BJ (cell line): ENCODE measurements at places on chromosomes 7 and 10. TPM values are rescaled to one million over a fixed set of nuclear protein-coding genes. Genes with fewer than 3 reads are reported as not detected.

ELMO1 gene
- not detected in 2 replicates for polyA plus RNA-seq

HYCC1 gene
- polyA plus RNA-seq = 39.3 and 69.6 TPM in 2 replicates

CYREN gene
- polyA plus RNA-seq = 35.4 and 39.4 TPM in 2 replicates

EFCAB10 gene
- polyA plus RNA-seq = not detected in 2 replicates

DNA sequence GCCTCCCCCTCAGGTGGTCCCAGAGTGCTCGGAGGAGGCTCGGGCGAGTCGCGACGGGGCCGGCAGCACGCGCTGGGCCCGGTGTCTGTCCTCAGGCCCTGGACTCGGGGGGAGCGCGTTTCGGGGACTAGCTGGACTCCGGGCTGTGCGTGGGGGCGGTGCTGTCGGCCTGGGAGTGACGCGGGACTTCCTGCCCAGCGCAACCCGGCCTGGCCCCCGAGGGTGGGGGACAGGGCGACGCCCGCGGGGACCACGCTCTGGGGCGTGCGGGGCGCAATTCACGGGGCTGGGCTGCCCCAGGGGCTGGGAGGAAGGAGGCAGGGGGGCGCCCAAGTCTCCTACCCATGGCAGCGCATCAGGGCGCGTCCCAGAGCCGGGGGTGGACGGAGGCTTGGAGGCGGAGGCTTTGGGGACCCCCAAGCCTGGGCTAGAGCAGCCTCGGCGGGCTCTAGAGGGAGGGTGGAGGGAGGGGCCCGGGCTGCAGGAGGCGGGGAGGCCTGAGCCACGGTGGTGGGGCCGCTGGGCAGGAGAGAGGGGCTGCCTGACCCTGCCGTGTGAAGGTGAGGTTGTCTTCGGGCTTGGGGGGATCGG lies 2.3 kb upstream of the VENTX start:
- DNase-seq = no peak

DNA sequence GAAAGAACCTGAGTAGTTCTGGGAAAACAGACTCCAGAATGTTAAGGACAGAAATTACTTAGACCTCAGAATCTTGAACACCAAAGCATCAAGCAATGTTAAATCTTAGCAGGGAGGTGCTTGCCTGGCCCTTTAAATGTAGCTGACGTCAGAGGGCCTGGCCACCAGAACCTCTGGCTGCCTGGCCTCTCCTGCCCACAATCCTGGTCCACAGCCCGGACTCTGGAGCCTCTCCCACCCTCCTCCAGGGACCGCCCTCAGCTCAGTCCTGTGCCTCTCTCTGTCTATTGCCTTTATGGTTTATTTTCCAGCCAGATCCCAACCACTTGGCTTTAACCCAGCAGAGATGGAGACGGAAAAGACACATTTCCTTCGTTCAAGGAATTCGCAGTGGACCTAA lies 42.2 kb upstream of the EGR2 start:
- no peak for DNase-seq

GRCh38 chr10:61160253-61160652 lies 216.3 kb upstream of the RHOBTB1 start:
- no peak for DNase-seq
